ENCODE measurements at places on chromosomes 16 and 17. TPM values are rescaled to one million over a fixed set of nuclear protein-coding genes. Genes with fewer than 3 reads are reported as not detected.
A peak's percentile ranks its signal among the peaks of the same experiment; 100 is the strongest.

- no peak for DNase-seq
Measured at GRCh38 chr17:861364-861763, 79.2 kb downstream of the MRM3 start.

Gene ZNF469
- 0.94 TPM for total RNA-seq

Gene ODAD4
- total RNA-seq, result 0.75 TPM

- no peak for DNase-seq
Measured at GRCh38 chr17:19002805-19003542, 1.6 kb downstream of the FAM83G start.

DNA sequence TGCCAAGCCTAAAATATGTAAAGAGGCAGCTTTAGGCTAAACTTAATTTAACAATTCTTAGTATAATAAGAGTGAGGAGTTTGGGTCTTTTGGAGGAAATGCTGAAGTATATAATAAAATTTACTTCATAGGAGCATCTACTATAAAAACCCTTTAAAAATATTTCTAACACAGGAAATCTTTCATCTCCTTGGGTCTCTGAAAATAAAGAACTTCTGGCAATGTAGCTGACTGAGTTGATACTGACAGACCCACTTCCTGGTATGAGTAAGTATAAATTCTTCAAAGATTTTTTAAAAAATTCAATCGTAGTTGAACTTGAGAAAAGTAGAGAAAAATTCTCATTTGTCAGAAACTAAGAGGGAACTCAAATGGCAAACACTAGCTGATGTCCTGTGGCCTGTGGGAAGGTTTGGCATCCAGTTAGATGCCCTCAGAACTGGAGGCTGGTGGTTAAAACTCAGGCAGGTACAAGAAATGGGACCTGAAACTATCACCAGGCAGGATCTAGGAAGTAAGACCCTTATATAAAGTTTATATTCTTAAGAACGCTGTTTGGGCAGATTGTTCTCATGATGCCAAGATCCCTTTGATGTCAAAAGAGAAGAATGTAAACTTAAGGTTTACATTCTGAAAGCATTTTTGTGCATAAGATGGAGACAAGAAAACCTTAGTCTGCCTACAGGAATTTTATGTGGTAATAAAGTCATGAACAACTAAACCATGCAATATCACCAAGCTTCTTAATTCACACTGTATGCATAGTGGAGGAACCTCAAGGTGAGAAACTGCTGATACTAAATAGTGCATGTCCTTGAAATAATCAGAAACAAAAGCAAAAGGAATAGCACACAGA, 6.2 kb downstream of the KRTAP4-6 start:
- no peak for DNase-seq

GRCh38 chr17:29049541-29050145, 6.7 kb downstream of the PIPOX start:
- no peak for DNase-seq

DNA sequence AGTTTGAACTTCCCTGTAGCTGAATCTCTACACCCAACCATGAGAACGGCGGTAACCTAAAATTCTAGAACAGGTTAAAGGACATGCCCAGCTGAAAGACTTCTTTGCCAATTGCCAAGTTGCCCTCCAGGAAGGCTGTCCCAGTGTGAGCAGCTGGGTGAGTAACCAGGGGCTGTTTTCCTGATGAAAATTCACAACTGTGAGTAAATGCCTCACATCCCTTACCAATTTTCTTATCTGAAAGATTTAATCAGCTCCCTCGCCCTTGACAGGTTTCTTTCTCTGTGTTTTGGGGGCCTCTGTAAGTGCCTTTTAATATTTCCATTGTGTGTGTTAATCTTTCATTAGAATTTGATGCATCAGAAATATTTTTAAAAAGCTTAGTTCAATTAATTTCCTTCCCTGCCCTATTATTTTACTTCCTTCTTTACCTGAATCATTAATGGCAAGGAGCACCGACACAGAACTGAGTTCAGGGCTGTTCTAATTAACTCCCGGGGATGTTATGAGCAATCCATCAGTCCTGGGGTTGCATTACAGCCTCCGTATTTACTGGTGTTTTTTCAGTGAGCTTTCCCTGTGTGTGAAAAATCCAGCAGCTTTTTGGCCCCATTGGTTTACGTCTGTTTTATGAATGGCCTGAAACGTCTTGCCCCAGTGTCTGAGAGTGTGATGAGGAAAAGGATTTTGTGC, 152.9 kb downstream of the CLEC16A start:
- DNase-seq, result no peak

GRCh38 chr16:15829460-15829859, 27.4 kb downstream of the MYH11 start:
- peak; percentile 69 for DNase-seq

DNA sequence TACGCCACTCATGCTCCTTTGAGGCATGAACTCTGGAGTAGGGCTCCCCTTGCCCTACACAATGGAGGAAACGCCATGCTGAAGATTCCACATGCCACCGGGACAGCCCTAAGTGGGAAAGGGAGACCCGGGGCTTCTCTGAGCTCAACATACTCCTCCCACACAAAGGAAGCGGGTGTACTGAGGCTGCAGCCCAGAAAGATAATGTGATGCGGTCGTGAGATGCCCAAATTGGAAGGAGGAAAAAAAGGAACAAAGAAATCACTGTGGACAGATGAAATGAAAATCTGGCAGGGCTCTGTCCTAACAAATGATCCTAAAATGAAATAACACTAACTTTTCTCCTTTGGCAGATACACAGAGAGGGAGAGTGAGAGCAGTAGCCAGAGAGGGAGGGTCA, 182.1 kb downstream of the ZFHX3 start:
- no peak for DNase-seq

DNA sequence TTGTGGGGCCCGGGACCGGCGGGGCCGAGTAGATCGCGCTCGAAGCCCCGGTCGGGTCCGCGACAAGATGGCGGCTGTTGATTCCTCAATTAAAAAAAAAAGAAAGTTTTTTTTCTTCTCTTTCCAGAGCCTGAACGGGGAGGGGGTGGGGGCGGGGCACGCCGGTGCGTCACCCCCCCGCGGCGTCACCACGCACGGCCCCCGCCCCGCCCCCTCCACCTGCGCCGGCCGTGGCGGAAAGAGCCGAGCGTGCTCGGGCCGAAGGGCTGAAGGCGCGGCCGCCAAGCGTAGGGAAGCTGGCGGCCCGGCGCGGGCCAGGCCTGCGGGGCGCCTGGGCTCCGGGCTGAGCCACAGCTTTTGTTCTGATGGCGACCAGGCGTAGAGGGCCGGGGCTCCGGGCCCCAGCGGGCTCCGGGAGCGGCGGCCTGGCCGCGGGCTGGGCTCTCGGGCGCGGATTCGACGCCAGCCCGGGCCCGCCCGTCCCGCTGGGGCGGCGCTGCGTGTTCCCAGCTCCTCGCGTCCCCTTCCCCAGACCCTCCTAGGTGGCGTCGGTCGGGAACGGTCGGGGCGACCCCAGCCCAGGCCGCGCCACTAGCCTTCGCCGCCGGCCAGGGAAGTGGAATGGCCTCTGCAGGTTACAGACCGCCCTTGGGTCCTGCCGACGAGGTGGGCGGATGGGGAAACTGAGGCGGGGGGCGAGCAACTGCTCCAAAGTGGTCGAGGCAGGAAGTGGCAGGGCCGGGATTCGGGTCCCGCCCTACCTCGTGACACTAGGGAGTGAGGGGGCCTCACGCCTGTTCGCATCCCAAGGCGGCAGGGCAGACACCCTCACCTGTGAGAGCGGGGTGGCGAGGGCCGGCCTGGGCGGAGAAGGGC, at the start of gene CREBBP:
Gene CREBBP, minus strand, starts transcription at position 91 of the 876 bp plus-strand sequence. CDS start 797 bp downstream, outside the sequence.
- peak; percentile 92 for DNase-seq

DNA sequence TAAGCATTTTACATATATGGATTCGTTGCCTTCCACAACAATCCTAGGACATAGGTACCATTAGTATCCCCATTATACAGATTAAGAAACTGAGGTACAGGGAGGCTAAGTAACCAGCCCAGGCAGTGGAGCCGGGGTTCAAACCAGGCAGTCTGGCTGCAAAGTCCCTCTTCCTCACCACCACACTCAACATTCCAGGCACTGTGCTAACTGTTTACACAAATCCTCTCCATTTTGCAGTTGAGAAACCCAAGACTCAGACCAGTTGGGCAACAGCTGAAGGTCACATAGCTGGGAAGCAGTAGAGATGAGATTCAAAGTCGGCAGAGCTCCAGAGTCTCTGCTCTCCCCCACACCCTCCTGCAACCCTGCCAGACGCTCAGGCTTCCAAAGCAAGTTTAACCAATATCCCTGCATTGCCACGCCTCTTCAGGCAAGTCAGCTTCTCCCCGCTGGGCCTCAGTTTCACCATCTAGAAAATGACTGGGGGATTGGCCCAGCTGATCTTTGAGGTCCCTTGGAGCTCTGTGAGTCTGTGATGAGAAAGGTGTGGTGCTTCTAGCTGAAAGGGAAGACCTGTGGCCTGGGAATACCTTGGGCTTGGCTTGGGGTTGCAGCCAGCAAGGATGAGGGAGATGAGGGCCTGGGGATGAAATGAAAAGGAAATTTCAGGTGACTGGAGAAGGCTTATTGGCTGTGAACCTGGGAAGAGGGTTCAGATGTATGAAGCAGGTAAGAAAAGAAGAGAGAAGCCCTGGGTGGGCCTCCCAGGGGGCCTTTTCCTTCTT, 14.0 kb downstream of the CCR7 start:
- DNase-seq, result peak; percentile 83

Measured in Right ventricle myocardium superior (tissue), 1 donor.